Peyer's patch (tissue), 4 donors: ENCODE measurements at places on chromosomes 4 and X. TPM values are rescaled to one million over a fixed set of nuclear protein-coding genes. Genes with fewer than 3 reads are reported as not detected.

The SLC39A8 gene
- 9.9 TPM for total RNA-seq

The CENPI gene
- 3.6 TPM for total RNA-seq

The VCX gene
- not detected for total RNA-seq

The FAM149A gene
- 14.0 TPM for total RNA-seq

The TCP11X2 gene
- total RNA-seq = not detected

The RBM46 gene
- not detected for total RNA-seq

GRCh38 chrX:129790146-129790545 is 10.4 kb downstream of the SASH3 start:
- H3K27ac ChIP-seq = no peak overlapping the region
- H3K4me1 ChIP-seq = no peaks in the 10 kb centered on the region
- no peaks in the 10 kb centered on the region for H3K27me3 ChIP-seq
- H3K36me3 ChIP-seq = no peaks in the 10 kb centered on the region

GRCh38 chr4:74433541-74434172 is 11.3 kb upstream of the AREG start:
- no peak for DNase-seq
- no peak overlapping the region for H3K4me3 ChIP-seq
- no peaks in the 10 kb centered on the region for H3K36me3 ChIP-seq
- H3K27ac ChIP-seq = no peak overlapping the region

DNA sequence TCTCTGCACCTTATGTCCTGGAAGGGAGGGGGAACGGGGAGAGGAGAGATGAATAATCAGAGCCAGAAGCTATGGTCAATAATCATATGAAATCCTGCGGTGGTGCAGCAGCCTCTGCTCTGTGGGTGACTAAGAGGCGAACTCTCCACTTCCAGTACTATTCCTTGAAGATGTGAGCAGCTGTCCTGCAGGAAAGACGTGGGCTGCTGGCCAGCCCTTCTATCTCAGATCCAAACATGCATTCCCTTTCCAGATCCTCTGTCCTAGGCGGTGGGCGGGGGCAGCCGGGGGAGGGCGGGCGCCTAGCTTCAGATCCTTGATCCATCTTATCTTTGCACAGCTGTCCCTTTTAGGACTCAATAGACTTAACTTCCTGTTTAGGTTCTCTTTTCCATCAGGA is 34.5 kb downstream of the SPINK2 start:
- peaks cover 14% of the 10 kb centered on the region for H3K4me1 ChIP-seq
- no peaks in the 10 kb centered on the region for H3K27me3 ChIP-seq
- H3K27ac ChIP-seq = peak overlapping the region; percentile 18
- DNase-seq = no peak
- H3K36me3 ChIP-seq = no peaks in the 10 kb centered on the region

GRCh38 chr4:102247041-102247440 is 98.2 kb downstream of the SLC39A8 start:
- H3K27ac ChIP-seq = no peak overlapping the region
- H3K27me3 ChIP-seq = no peaks in the 10 kb centered on the region

- peak within 1 kb of the TSS; percentile 81 for H3K4me3 ChIP-seq
- no peaks in the 10 kb centered on the region for H3K36me3 ChIP-seq
- H3K27me3 ChIP-seq = no peaks in the 10 kb centered on the region
Measured at GRCh38 chrX:43656005-43656494, at the start of gene MAOA. Gene MAOA, plus strand, starts transcription at chrX:43656299. Its CDS starts 43 bp downstream, at chrX:43656342.

DNA sequence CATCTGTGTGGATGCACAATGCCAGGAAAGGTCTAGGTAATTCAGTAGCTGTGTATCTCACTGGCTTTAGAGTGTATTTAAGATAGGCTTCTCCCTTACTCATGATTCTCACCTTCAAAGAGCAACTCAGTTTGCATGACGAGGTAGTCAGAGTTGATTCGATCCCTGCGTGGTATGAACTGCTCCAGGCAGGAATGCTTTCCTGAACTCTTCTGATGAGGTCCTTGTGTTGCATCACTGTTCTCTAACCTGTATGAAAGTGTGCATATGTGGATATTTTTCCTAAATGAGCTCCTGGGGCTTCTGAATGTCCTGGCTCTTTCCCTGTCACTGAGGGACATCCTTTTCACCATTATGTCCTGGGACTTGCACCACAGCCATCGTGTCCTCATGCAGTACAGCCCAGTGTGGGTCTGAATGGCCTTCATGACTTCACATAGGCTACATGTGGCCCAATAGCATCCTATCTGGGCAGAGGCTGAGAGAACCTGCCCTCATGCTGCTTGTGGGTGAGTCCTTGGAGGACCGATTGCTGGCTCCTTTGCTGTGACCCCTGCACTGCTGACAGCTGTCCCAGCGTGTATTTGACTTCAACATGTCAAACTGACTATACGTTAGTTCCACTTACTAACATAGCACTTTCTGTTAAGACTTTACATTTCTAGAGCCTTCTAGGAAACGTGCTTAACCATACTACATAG is 65.3 kb upstream of the WDR1 start:
- no peaks in the 10 kb centered on the region for H3K27me3 ChIP-seq
- no peaks in the 10 kb centered on the region for H3K4me1 ChIP-seq
- H3K27ac ChIP-seq = no peak overlapping the region
- H3K4me3 ChIP-seq = no peak overlapping the region
- H3K36me3 ChIP-seq = no peaks in the 10 kb centered on the region

DNA sequence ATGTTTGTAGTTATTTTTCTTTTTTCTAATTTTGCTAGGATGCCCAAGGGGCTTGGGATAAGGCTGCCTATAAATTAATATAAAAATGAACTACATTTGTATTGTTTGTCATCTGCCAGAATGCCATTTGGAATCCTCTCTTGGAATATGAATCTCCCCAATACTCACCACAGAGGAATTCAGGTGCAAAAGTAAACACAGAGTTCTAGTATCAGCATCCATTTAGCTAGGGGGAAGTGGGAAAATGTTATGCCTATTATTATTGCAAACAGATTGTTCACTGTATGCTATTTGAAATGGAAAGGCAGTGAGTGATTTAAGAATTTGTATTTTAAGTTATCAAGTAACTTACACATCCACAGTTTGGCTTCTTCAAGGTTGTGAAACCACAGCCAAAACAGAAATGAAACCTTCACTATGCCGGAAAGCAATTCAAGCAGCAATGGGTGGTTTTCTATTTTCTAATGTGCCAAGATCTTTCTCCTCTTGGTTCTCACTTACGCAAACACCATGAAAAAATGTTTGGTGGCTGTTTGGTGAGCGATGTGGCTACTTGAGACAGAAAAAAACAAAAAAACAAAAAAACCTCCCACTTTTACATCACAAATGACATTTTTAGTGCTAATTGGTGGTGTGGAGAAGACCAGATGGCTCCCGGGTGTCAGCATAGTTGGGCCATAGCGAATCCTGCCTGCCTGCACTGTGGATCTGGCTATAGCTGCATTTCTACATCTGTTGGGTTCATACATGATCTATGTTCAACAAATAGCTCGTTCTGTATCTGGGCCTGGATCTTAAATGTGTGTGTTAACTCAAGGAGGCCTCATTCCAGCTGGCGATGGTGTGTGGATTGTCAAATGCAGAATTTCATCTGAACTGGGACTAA is 200.8 kb upstream of the GIMD1 start:
- H3K4me3 ChIP-seq = no peak overlapping the region
- H3K4me1 ChIP-seq = no peaks in the 10 kb centered on the region
- H3K27ac ChIP-seq = no peak overlapping the region
- no peaks in the 10 kb centered on the region for H3K36me3 ChIP-seq
- no peaks in the 10 kb centered on the region for H3K27me3 ChIP-seq

DNA sequence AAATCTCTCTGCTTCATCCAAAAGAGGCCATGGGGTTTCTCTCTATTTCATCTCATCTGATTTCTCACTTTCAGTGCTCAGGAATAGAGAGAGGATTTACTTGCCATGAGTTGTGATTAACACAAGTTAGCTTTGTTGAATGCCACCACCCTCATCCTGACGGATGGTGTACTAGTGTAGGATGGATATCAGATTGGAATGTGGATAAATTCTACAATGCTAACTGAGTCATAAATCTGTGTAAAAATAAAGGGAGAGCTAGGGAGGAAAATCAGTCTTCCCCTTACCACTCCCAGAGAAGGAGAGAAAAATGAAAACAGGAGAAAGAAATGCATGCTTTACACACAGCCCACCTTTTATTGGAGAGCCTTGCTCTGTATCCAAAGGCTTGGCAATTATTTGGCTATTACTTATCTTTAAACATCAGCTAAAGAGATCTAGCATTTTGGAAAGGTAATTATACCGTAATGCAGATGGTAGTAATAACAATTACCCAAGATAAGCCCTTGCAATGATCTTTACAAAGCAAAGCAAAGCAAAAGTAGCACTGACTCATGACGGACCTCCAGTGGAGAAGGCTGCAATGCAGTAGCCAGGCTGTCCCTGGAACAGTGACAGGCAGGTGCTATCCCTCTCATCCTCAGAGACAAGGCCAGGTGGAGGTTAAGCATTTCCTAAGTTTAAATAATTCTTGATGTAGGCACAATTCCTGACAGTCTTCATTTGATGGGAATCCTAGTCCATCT is 306.3 kb upstream of the PPARGC1A start:
- no peak overlapping the region for H3K4me3 ChIP-seq
- H3K36me3 ChIP-seq = no peaks in the 10 kb centered on the region
- no peak for DNase-seq
- H3K4me1 ChIP-seq = no peaks in the 10 kb centered on the region
- H3K27ac ChIP-seq = no peak overlapping the region
- no peaks in the 10 kb centered on the region for H3K27me3 ChIP-seq

DNA sequence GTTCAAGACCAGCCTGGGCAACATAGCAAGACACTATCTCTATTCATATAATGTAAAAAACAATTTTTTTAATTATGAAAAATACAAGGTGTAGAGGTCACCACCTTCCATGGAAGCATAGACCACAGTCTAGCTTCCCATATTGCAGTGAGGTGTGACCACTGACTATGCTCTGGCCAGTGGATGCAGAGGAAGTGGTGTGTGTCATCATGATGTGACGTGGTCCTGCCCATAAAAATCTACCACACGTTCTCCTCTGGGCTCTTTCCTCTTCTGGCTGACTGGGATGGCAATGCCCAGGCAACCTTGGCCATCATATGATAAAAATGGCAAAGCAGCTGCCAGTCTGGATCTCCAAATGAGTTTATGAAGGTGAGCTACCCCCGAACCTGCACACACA is 65.7 kb downstream of the RBM47 start:
- no peak overlapping the region for H3K27ac ChIP-seq
- no peaks in the 10 kb centered on the region for H3K27me3 ChIP-seq
- no peaks in the 10 kb centered on the region for H3K36me3 ChIP-seq
- DNase-seq = no peak
- H3K4me1 ChIP-seq = no peaks in the 10 kb centered on the region

DNA sequence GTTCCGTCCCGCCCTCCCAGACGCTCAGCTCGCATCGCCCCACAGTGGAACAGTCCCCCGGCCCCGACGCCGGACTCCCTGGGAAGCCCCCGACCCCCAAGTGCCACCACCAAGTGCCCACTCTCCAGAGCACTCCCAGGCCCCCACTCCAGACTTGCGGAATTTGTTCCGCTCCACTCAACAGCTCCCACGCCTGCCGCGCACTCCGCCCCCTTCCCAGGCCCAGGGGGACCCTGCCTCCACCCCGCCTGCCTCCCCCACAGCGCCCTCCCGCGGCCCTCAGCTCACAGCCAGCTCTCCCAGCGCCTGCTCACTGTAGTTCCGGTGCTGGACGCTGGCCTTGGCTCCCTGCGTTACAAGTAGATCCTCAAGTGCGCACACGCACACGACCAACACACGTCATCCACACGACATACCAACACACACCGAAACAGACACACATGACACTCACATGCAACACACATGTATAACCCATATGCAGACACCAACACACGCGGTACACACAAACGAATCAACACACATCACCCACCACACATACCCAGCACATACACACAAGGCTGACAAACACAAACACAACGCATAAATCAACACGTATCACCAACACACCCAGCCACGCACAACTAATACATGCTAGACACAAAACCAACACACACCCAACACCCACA is 8.0 kb downstream of the MSX1 start:
- no peaks in the 10 kb centered on the region for H3K4me1 ChIP-seq
- H3K27ac ChIP-seq = no peak overlapping the region
- no peaks in the 10 kb centered on the region for H3K36me3 ChIP-seq
- H3K27me3 ChIP-seq = peaks cover 86% of the 10 kb centered on the region
- DNase-seq = no peak

GRCh38 chr4:83378419-83378818 is 43.8 kb upstream of the HPSE start:
- no peaks in the 10 kb centered on the region for H3K4me1 ChIP-seq
- H3K27me3 ChIP-seq = no peaks in the 10 kb centered on the region
- H3K4me3 ChIP-seq = no peak overlapping the region
- no peaks in the 10 kb centered on the region for H3K36me3 ChIP-seq
- no peak for DNase-seq

DNA sequence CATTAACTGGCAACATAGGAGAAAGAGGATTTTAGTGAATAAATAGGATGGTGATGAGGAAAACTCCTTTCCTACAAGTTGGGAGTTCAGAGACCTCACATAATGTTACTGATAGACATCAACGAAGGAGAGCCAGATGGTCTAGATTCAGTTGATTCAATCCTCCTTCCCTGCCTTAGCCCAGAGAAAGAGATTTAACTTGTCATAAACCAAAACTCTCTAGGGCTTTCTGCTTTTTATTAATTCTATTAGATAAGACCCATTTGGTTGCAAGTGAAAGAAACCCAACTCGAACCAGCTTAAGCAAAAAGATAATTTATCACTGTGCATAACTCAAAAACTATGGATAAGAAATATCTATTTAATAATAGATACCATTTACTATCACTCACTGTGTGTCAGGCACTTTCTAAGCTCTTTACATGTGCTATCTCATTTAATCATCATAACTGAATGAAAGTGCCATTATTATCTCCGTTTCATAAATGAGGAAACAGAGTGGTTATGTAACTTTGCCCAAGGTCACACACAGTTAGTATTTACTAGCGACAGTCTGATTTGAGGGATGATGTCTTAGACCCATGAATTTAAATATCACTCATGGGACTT is 4.3 kb upstream of the UNC5C start:
- H3K4me3 ChIP-seq = no peak overlapping the region
- no peaks in the 10 kb centered on the region for H3K4me1 ChIP-seq
- no peak for DNase-seq
- no peaks in the 10 kb centered on the region for H3K27me3 ChIP-seq
- no peak overlapping the region for H3K27ac ChIP-seq
- H3K36me3 ChIP-seq = no peaks in the 10 kb centered on the region

DNA sequence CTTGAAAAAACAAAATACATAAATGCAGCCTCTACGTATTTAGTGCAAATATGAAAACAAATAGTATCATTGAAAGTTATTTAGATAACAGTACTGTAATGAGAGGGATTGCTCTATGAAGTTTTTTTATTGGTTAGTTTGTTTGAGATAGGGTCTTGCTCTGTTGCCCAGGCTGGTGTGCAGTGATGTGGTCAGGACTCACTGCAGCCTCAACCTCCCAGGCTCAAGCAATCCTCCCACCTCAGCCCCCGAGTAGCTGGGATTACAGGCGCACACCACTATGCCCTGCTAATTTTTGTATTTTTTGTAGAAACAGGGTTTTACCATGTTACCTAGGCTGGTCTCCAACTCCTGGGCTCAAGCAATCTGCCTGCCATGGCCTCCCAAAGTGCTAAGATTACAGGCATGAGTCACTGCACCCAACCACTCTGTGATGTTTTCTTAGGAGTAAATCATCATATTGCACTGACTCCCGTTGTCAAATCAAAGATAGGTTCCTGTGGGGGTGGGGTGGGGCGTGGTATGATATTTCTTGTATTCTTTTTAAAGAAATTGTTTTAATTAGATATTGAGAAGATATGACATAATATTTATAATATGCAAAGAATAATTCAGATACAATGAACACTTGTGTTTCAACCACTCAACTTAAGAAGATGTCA is 75.8 kb downstream of the ATG4A start:
- DNase-seq = no peak
- no peak overlapping the region for H3K4me3 ChIP-seq
- H3K27me3 ChIP-seq = no peaks in the 10 kb centered on the region
- H3K27ac ChIP-seq = no peak overlapping the region
